ENCODE measurements at places on chromosomes 3 and 15. TPM values are rescaled to one million over a fixed set of nuclear protein-coding genes. Genes with fewer than 3 reads are reported as not detected.

Gene HTR3E
- total RNA-seq, result not detected

- DNase-seq, result no peak
- no peaks in the 10 kb centered on the region for H3K36me3 ChIP-seq
- H3K27me3 ChIP-seq, result no peaks in the 10 kb centered on the region
- no peaks in the 10 kb centered on the region for H3K4me1 ChIP-seq
- H3K27ac ChIP-seq, result no peak overlapping the region
Measured at GRCh38 chr3:157226173-157226847, 66.4 kb upstream of the CCNL1 start.

DNA sequence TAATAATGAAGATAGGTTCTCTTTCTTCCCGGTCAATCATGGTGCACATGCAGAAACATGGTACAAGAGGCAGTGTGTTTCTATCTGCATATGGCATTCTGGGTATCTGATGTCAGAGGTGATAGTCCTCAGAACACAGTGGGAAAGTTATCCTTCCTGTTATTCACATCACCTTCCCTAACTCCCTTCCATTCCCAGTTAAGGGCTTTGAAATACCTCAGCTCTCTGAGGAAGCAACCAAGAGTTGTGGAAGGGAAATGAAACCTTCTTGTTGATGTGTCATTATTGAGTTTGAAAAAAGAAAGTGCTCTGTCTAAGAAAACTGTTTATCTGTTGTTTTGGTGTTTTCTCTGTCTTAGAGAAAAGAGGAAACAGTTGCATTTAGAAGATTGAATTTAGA is 21.9 kb upstream of the P2RY13 start:
- no peak for DNase-seq
- no peaks in the 10 kb centered on the region for H3K27me3 ChIP-seq
- H3K4me1 ChIP-seq, result no peaks in the 10 kb centered on the region
- no peak overlapping the region for H3K4me3 ChIP-seq
- H3K27ac ChIP-seq, result no peak overlapping the region
- no peaks in the 10 kb centered on the region for H3K36me3 ChIP-seq

GRCh38 chr3:31241533-31241932 is 291.2 kb upstream of the STT3B start:
- no peaks in the 10 kb centered on the region for H3K27me3 ChIP-seq
- no peak overlapping the region for H3K27ac ChIP-seq
- H3K4me1 ChIP-seq, result no peaks in the 10 kb centered on the region
- DNase-seq, result no peak

GRCh38 chr15:49826640-49827234 is 205.9 kb downstream of the DTWD1 start:
- H3K4me3 ChIP-seq, result no peak overlapping the region
- H3K27ac ChIP-seq, result no peak overlapping the region
- no peaks in the 10 kb centered on the region for H3K4me1 ChIP-seq
- no peaks in the 10 kb centered on the region for H3K36me3 ChIP-seq

All from tibial nerve (tissue), 4 donors.